ENCODE measurements at places on chromosomes 5 and 9.

GRCh38 chr5:60183881-60184280 is 290.4 kb upstream of the PDE4D start:
- no peak for DNase-seq

DNA sequence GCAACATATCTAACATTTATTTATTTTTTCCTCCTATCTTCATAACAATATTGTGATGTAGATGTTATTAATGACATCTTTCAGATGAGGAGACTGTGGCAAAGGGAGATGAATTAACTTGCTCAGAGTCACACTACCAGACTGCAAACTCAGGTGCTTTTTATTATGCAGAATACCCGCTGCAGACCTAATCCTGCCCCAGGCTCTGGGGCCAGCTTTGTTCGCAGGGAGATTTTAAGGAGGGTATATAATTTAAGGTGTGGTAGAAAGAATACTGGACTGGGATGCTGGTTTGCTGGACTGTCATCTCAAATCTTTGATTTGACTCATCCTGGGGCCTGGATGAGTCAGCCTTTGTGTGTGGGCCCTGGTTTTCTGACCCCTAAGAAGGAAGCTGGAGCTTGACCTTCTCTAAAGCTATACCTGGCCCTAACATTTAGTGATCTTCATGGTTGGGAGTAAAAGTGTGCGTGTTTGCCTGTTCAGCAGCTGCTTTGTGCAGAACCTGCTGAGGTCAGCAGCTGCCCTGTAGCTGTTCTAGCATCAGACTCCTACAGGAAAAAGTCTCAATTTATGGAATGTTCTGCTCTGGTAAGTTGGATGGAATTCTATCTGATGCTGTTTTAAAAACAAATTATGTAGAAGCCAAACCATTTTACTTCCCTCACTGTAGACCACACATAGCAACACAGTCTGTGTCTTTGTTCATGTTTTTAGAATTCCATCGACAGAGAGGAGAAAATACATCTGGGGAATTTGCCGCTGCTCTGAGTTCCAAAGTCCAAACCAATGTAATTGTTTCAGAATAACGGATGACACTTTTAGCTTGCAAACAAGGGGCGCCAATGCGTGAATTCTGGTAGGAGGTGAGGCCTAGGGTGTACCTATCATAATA is 4.5 kb downstream of the SLC36A1 start:
- DNase-seq: no peak

DNA sequence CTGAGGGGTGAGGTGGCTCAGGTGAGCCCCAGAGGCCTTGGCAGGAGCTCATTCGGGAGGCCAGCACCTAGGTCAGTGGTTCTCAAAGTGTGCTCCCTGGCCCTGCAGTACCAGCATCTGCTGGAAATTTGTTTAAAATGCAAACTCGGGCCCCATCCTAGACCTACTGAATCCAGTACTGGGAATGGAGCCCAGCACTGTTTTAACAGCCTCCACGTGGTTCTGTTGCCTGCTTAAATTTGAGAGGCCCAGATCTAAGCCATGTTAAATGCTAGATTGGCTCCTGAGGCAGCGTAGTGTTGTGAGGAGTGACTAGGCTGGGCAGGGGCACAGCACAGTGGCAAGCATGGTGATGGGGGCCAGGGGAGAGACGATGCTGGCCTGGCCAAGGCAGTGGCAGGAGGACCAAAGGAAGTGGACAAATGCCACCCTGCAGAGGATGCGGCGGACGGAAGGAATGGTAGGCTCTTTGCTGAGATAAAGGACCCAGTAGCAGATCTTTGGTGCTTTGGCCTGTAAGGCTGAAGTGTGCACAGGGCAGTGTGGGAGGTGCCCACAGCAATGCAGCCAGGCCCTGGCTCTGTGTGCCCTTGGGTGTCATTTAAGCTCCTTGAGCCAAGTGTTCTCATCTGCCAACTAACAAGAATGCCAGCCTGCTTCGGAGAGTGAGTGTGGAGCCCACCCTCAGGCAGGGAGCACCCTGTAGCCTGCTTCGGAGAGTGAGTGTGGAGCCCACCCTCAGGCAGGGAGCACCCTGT is 4.2 kb downstream of the PRR7 start:
- DNase-seq: no peak

DNA sequence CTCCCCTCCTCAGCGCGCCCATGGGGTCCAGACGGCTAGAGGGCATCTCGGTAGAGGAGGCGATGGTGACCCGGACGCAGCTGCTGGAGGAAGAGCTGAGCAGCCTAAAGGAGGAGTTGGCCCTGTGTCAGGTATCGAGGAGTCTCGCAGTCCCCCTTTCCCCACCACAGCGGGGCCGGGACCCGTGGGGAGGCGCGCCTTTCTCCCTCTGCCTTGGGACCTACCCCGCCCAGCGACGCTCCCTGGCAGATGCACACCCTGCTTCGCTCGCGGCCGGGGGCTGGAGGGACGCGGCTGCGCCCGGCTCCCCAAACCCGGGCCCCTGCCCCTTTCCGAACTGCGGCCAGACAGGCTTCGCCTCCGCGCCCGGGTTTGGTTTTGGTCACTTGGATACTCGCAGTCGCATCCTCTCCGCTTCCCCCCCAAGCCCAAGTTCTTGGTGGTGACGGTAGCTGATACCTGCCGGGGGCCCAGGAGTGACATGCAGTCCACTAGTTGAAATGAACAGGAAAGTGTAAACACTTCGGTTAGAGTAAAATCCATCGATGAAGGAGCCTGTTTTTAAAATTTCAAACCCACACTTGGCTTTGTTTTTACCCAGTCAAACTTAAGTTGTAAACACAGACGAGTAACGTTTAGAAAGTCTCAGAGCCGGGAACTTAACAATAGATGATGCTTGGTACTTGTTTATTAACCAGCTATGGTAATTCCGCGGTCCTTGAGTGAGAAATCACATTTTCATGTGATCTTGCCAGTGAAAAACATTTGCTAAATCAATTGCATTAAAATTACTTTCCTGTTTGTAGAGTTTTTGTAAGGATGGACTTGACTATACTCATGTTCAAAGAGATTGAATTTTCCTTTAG is 688 bp downstream of the CNTLN start:
- DNase-seq: no peak

DNA sequence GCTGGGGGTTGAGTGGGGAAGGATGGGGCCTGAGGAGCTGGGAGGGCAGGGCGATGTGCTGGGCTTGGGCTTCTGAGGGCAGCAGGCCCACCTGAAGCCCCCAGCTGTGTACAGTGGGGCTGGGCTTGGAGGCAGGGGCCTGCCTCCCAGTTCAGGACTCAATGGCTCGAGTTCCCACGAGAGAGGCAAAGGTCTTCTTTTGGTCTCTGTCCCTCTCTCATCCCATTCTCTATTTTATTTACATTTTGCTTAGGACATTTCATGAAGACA is 180.6 kb downstream of the MACROH2A1 start:
- no peak for DNase-seq

- DNase-seq: no peak
Measured at GRCh38 chr5:157543825-157544622, 31.6 kb downstream of the ADAM19 start.

DNA sequence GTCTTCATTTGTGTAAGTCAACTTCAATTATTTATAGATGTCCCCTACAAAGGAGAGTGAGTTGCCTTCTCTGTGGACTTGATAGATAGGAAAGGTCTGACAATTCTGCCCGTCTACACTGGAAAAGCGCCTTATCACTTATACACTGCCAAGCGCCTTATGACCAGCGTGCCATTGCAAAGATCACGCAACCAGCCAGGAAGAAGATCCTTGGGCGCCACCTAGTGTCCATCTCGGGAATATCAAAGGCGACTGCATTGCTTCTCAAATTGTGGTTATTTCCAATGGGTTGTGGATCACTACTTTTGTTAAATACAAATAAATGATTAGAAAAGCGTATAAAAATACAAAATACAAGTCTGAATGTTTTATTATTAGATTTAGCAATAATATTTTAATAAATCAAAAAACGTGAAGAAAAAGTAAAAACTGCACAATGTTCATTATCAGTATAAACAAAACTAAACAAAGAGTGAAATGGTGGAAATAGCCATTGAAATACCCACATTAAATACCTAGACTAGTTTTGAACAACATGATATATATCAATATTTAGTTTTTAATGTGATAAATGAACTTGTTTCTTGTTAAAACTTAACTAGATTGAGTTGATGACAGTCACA is 27.8 kb downstream of the SUB1 start:
- DNase-seq: peak; percentile 70

DNA sequence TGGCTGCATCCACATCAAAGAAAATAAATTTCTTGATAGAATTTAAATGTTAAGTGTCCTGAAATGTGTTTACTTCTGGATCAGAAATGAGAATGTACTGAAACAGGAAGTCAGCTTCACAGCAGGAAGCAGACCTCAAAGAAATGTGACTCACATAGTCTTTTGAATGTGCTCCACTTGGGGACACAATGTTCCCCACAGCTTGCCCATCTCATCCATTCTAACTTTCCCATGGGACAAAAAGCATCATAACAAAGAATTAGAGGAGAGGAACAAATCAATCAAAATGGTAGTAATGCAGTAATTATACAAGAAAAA is 85.7 kb downstream of the GRAMD2B start:
- DNase-seq: no peak

DNA sequence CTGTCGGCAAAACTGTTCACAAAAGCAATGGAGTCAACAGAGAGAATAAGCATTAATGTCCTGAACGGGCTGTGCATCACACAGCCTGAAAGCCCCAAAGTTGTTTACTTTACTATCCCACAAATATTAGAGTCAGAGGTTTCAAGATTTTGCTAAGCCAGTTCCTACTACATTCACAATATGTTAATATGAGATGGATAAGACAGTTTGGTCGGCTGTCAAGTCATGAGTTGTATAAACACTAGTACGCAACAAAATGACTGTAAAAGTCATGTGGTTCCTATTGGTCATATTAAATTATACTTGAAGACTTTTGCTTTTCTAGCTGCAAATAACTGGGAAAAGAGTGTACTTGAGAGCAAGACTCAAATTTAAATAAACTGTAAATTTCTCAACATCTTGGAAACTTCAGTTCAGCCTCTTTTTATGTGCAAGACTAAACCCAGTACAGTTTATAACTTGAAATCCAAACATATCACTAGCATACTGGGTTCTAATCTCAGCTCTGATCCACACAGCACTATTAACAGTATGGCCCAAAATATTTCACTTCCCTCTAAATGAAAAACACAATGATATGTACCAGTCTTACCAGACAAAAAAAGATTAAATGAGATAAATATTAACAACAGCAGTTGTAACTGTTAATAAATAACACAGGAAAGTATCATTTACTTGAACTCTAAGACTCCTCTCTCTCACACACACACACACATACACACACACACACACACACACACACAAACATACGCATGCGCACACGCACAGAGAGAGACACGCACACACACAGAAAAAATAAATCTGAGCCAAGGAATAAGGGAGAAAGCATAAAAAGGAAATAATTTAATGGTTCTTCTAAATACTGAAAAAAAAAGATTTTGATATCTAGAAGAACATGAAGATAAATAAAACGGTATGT is 33.1 kb downstream of the FANCC start:
- DNase-seq: no peak

GRCh38 chr5:81842795-81843398 is 92.0 kb upstream of the SSBP2 start:
- DNase-seq: no peak

GRCh38 chr5:114362197-114362976 is 517 bp downstream of the KCNN2 start:
- no peak for DNase-seq

DNA sequence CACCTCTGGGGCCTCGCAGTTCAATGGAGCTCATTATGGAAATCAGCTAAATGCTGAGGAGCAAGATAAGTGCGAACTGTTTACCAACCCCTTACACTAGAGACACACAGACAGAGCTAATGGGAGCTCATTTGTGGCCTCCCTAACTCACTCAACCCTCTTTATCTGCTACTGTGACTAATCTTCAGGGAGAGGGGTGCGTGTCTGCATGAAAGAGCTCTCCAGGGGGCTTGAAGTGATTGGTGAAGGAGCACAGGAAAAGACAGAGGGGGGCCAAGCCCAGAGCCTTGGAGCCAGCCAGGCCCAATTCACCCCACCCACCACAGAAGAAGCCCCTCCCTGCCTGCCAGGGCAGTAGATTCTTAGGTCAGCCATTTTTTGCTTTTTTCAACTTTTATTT is 466.8 kb upstream of the BRINP1 start:
- DNase-seq: no peak

- DNase-seq: peak; percentile 13
Measured at GRCh38 chr5:149581192-149581861, at the start of gene ARHGEF37. Gene ARHGEF37 (plus strand): TSS chr5:149581498. CDS start chr5:149597770, 16,272 bp downstream.

DNA sequence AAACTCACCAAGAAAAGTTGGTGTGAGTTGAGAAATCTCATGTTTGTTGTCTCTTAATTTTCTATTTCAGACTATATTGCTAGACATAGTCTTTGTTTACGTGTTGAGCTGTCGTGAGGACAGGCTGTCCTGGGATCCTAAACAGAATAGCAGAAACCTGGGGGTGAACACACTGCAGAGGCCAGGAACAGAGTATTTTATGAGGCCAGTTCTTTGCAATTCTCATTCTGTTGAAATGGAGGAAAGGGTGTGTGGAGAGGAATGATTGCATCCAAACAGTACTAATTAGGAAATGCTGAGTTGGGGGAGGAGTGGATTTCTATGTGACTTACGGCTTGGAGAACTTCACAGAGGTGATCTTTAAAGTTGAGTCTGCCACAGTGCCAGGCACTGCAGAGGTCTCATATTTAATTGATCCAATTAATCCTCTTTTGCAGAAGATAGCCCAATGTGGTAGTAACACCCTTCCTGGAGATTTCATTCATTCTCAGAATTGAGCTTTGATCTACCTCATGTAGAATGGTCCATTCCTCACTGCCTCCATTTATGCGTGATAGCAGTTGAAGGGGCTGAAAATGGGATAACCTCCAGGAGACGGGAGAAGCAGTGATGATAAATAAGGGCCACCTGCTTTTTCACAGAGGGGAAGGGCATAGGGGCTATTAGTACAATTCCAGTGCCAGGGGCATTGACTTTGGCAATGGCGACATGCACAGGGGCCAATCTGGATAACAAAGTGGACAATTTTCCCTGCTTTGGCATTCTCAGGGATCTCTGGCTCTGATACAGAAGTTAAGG is 84.7 kb upstream of the TNFAIP8 start:
- DNase-seq: no peak

DNA sequence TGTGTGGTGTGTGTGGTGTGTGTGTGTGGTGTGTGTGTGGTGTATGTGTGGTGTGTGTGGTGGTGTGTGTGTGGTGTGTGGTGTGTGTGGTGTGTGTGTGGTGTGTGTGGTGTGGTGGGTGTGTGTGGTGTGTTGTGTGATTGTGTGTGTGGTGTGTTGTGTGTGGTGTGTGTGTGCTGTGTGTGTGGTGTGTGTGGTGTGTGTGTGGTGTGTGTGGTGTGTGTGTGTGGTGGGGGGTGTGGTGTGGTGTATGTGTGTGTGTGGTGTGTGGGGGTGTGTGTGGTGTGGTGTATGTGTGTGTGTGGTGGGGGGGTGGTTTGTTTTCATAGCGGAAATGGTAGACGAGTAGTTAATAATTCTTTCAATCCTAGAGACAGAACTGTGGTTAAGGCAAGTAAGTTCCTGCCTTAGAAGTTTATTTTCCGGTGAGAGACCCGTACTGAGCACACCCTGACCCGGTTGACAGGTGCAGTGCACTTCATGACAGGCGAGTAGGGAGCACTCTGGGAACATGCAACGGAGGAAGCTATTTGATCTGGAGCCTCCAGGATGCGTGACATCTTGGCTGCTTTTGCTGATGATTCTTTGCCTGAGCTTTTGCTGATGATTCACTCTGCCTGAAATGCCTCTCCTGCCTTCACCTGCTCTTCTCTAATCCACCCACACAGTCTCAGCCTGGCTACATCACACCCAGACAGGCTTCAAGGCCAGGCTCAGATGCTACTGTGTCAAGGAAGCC is 21.7 kb upstream of the FAT2 start:
- peak; percentile 12 for DNase-seq
